Adipocyte (in vitro differentiated cells): ENCODE measurements at places on chromosomes 7 and 10.

- DNase-seq = no peak
These were observed 584.0 kb downstream of the GLRX3 start for GRCh38 chr10:130720235-130720634.

DNA sequence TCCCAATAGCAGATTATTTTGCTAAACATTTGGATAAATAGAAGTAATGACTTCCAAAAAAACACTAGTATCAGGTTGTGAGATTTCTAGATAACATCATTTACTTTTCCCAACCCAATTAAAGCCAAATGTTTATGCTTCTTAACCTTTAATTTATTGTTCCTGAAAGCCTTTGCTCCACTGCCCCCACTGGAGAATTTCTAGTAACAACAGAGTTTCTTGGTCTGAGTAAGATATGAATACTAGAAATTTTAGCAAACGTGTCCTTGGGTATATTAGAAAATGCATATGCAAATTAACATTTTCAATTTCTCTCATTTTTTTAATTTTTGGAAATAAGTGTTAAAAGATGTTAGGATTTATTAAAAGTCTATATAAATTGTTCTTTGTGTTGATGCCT is 958.0 kb upstream of the PHF14 start:
- no peak for DNase-seq

GRCh38 chr7:139959285-139959628 is 103.5 kb downstream of the PARP12 start:
- no peak for DNase-seq

DNA sequence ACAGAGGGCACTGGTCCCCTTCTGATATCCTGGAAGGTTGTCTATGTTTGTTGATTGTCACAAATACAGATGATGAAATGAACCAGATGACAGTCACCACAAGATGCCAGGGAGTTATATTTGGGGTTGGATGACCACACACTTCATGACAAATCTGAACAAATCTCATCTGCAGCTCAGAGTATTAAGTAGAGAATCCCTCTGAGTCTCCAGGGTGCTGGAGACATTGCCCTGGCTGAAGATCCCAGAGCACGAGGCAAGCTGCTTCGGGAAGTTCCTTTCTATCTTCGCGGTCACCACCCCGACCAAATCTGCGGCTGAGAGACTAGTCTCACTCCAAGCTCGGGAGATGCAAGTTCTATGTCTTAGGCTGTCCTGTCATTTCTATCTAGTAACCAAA is 9.0 kb downstream of the DENND2A start:
- no peak for DNase-seq
